ENCODE measurements at places on chromosomes 12 and 14. TPM values are rescaled to one million over a fixed set of nuclear protein-coding genes. Genes with fewer than 3 reads are reported as not detected.

The BATF gene
- not detected for total RNA-seq

The TAS2R10 gene
- 0.31 TPM for total RNA-seq

The TRIAP1 gene
- total RNA-seq, result 28.4 TPM

The SERPINA4 gene
- total RNA-seq, result not detected

The PTPRB gene
- total RNA-seq, result 0.42 TPM

The DEPDC4 gene
- 0.62 TPM for total RNA-seq

The PIK3C2G gene
- 2.2 TPM for total RNA-seq

The CAPZA3 gene
- total RNA-seq, result not detected

The PTHLH gene
- total RNA-seq, result 391 TPM

The FAM186B gene
- 0.15 TPM for total RNA-seq

The WNT5B gene
- 19.9 TPM for total RNA-seq

The GNB3 gene
- 0.47 TPM for total RNA-seq

The TPPP2 gene
- not detected for total RNA-seq

The ANKS1B gene
- not detected for total RNA-seq

The LYZ gene
- total RNA-seq, result not detected

The TAS2R20 gene
- 0.08 TPM for total RNA-seq

The CLEC14A gene
- total RNA-seq, result not detected

The DNAI7 gene
- total RNA-seq, result 0.08 TPM

The ESRRB gene
- not detected for total RNA-seq

The PLEKHD1 gene
- total RNA-seq, result not detected

The OR6C74 gene
- not detected for total RNA-seq

The DUSP6 gene
- 409 TPM for total RNA-seq

The TRHDE gene
- total RNA-seq, result 0.47 TPM

The C14orf132 gene
- 0.57 TPM for total RNA-seq

The ZNF10 gene
- 3.4 TPM for total RNA-seq

The LRRK2 gene
- total RNA-seq, result 0.39 TPM

The TAS2R19 gene
- 0.39 TPM for total RNA-seq

The DHRS2 gene
- not detected for total RNA-seq

The GPD1 gene
- total RNA-seq, result 0.39 TPM

The COQ6 gene
- total RNA-seq, result 58.5 TPM

The ANKRD33 gene
- total RNA-seq, result not detected

The DDX11 gene
- 21.2 TPM for total RNA-seq

The KRT75 gene
- total RNA-seq, result 4.9 TPM

The OR4K17 gene
- total RNA-seq, result not detected

The PGF gene
- 44.9 TPM for total RNA-seq

The NKX2-1 gene
- total RNA-seq, result not detected

The LALBA gene
- total RNA-seq, result not detected

The RASSF8 gene
- 10.3 TPM for total RNA-seq

The MAP1LC3B2 gene
- 0.70 TPM for total RNA-seq

The NKX2-8 gene
- 0.86 TPM for total RNA-seq

The PPP4R4 gene
- total RNA-seq, result 17.3 TPM

The OTX2 gene
- not detected for total RNA-seq

The CIROP gene
- total RNA-seq, result not detected

The PLCZ1 gene
- not detected for total RNA-seq
